ENCODE measurements at places on chromosomes 2 and 18. TPM values are rescaled to one million over a fixed set of nuclear protein-coding genes. Genes with fewer than 3 reads are reported as not detected.

The TLX2 gene
- not detected for total RNA-seq

The AGXT gene
- total RNA-seq = not detected

The MERTK gene
- total RNA-seq = 2.1 TPM

The RAB6C gene
- not detected for total RNA-seq

The ABCG5 gene
- 0.66 TPM for total RNA-seq

The CRYGD gene
- not detected for total RNA-seq

The RIT2 gene
- not detected for total RNA-seq

The LBH gene
- 2.4 TPM for total RNA-seq

The STK36 gene
- total RNA-seq = 42.4 TPM
